GM20000 (cell line): ENCODE measurements at places on chromosomes 4 and X.

GRCh38 chr4:155811083-155811482, 52.3 kb downstream of the GUCY1B1 start:
- DNase-seq = no peak

- peak; percentile 44 for DNase-seq
Measured at GRCh38 chr4:112318239-112319142, 21.3 kb downstream of the ALPK1 start.

- no peak for DNase-seq
Measured at GRCh38 chrX:47483306-47484268, 565 bp upstream of the ZNF41 start.

DNA sequence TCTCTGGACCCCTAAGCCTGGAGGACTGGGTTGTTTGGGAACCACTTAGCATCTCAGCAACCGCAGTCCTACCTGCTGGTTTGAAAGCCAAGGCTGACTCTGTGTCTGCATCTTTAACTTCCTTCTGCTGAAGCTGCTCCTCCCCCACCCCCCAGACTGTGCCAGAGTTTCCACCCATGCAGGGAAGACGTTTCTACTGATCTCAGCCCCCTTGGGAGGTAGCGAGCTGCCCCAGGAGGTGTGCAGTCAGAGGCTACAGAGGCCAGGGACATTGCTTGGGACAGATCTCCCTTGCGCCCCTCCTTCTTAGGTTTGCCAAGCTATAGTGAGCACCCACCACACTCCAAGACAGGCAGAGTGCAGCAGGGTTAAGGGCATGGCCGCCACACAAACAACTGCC, 4.7 kb upstream of the FATE1 start:
- no peak for DNase-seq

- no peak for DNase-seq
Measured at GRCh38 chr4:86910820-86911684, 18.8 kb upstream of the C4orf36 start.

GRCh38 chr4:53748328-53748772, 157.1 kb upstream of the LNX1 start:
- peak; percentile 70 for DNase-seq

GRCh38 chr4:41142376-41143310, 71.7 kb downstream of the APBB2 start:
- DNase-seq = no peak

- DNase-seq = no peak
Measured at GRCh38 chrX:1451661-1452515, 821 bp downstream of the ASMTL start.

- no peak for DNase-seq
Measured at GRCh38 chrX:68902706-68903504, 74.1 kb downstream of the EFNB1 start.

DNA sequence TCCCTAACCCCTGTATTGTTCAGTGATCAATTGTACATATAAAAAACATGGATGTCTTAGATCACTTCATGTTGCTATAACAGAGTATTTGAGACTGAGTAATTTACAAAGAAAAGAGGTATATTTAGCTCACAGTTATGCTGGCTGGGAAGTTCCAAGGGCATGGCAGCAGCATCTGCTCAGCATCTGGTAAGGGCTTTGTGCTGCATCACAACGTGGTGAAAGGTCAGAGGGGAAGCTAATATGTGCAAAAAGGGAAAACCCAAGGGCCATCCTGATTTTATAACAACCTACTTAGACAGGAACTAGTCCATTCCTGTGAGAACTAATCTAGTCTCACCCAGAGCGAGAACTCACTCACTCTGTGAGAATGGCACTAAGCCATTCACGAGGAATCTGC, 128.2 kb upstream of the OTUD4 start:
- DNase-seq = no peak

DNA sequence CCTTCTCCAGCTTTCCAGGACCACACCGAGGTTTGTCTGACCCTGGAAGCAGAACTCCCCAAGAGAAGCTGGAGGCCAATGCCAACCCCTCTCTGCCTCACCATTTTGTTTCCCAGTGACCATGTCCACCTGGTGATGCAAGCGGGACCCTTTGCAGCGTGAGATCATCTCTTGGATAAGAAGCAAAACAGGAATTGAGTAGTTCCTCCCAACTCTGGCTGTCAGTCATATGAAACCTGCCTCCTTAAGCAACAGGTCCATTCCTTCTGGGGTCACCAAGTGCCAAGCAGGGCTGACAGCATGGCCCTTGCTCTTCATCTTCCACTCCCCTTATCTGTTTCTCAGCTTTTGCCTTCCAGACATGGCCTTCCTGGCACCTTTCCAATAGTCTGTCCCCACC, 41.3 kb upstream of the MTM1 start:
- no peak for DNase-seq

DNA sequence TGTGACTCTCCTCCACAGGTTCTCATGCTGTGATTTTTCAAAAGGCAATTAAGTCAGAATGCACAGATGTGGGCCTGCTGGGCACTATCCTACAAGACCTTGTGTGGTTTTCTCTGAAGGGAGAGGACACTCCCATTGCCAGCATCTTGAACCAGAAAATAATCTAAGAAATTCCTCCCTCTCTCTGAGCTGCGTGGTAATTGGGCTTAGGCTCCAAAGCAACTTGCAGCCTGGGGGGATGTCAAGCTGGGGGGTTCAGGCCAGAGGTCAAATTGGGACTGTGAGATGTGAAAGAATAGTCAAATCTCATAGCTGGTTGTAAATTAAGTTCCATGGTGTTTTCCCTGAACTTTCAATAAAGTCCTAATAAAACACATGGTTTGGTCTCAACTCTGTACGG, 350.6 kb upstream of the SLC7A11 start:
- DNase-seq = no peak

- DNase-seq = no peak
Measured at GRCh38 chrX:150217609-150218008, 145.5 kb upstream of the MAMLD1 start.

DNA sequence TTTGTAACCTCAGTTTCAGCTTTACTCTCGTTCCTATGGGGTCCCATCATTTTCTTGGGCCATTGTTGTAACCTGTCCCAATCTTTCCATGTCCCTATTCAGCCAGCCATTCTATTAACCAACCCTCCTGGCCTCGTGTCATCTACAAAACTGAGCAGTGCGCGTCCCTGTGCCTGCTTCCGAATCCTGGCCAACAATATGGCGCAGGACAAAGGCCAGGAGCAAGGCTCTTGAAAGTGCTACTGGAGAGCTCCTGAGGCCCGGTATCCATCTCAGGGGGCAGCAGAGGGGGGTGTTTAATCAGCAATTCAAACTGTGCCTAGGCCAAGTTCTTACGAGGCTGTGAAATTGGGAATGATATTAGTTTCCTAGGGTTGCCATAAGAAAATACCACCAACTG, 41.2 kb upstream of the APLN start:
- DNase-seq = no peak

GRCh38 chr4:121472937-121473721, 92.3 kb upstream of the QRFPR start:
- DNase-seq = no peak

DNA sequence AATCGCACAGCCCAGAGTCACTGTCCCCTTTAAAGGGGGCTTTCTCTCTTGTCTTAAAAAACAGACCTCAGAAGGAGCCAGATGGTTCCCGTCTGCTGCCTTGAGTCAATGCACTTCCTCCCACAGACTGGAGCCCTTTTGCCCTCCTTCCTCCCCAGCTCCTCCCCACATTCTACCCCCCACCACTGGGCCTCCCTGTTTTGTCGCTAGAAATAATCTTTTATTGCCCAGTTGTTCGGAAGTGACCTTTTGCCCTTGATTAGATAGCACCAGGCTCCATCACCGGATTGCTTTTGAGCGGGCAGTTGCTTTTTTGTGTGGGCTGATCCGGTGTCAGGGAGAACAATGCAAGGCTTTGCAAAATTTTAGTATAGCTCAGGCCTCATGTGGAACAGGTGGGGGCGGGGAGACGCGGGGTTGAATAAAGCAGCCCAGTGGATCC, 47.7 kb downstream of the SPRY1 start:
- DNase-seq = peak; percentile 42

DNA sequence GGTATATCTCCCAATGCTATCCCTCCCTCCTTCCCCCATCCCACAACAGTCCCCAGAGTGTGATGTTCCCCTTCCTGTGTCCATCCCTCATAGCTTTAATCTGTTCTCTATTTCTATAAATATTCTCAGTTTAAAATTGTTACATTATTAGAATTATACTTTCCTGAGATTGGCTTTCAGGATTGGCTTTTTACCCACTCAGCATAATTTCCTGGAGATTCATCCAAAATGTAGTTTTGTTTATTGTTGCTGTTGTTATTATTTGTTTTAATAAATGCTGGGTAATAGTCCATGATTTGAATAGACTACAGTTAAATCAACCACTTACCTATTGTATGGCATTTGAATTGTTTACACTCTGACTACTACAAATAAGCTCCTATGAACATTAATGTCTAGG, 936.4 kb downstream of the FAT4 start:
- DNase-seq = no peak

- DNase-seq = no peak
Measured at GRCh38 chrX:107507093-107507743, 57.8 kb downstream of the FRMPD3 start.

DNA sequence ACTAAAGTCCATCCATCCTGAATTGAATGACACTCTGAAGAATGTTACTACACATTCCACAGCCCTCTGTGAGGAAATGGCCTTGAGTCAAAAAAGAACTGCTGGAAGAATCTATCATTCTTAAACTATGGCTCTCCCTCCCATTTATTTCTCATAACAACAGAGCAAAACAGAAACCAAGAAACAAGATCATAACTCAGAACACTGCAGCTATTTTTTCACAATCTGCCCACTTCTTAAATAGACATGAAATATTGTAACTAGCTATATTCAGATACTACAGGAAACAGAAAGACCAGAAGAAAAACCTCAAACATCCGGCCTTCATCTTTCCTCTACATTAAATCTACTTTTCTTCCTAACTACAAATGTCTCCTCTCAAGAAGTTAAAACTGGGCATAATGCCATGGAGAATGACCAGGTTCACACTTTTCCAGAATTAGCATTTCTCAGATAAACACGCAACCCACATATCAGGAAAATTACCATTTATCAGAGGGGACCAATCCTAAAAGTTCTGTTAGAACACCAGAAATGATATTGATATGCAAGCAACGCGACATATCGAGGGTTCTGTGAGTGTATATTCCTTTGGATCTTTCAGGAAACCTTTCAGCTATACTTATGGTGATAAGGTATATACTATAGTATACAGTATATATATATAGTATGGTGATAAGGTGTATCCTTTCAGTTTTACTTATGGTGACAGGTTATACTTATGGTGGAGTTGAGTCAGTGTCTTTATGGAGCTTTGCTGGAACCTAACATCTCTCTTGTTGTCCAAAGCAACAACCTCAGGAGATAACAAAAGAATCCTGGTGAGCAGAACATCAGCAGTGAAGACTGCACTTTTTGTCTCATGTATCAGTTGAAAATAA, 60.4 kb upstream of the IRF2 start:
- peak; percentile 60 for DNase-seq

DNA sequence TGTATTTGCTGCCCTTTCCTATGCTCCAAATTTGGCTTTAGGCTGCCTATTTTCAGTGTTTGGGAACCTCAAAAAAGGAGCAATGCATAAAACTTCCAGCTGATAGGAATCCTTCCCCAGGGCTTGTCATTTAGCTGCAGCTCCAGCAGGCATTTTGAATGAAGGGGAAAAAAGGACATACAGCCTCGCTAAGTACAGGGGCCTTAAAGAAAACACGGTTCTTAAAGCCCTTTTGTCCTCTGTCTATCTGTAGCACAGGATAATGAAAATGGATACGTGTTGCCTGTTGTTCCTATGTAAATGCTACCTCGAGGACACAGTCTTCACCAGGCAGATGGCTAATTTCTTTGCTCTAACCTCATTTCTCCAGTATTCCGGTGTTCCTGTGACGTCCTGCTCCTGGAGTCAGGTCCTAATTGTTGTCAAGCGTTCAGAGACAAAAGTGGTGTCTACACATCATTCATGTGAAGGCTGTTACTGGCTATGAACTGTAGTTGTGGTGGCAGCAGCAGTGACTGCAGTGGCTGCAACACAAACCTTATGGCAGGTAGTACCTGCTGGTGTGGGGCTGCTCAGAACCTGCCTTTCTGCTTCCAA, 117.4 kb downstream of the MGST2 start:
- DNase-seq = no peak

DNA sequence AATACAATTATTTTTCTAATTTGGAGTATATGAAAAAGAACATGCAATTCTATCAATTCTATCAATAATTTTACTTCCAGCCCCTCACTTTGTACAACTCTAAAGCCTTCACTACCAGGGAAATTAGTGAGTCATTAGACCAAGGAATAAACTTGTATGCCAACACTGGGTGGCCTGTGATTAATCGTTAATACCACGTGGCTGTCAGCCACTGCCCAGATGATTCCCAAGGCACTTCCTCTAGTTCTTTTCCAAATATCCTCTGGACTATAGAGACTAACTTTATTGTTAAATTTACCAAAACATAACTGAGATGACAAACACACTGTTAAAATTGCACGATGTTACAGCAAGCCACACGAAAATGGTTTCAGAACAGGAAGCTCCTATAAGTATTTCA, 45.7 kb downstream of the MID1 start:
- DNase-seq = no peak

DNA sequence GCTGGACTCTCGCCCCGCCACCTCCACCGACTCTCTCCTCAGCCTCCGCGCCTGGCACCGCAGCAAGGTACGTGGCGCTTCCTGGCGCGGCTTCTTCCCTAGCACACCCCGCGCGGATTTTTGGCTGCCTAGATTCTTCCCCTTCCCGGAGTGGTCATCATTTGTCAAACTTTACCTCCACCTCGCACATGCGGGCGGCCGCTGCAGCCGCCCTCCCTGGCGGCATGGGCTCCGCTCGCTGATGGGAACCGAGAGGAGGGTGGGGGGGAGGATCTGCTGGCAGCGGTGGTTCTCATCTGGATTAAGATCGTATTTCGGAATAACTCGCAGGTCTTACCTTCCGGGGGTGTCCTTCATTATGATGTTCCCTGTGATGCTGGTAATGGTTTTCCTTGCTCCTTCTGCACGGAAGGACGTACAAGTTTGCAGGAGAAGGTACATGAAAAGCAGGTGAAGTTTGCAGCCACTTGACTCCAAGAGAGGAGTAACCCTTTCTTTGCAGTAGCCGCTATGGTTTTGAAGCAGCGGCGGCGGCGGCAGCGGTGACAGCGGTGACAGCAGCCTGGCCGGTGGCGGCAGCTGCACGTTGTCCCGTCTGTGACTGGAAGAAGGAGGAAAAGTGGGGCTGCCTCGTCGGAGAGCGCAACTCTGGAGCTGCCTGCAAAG, 2183.9 kb upstream of the TENM3 start:
- DNase-seq = peak; percentile 31

DNA sequence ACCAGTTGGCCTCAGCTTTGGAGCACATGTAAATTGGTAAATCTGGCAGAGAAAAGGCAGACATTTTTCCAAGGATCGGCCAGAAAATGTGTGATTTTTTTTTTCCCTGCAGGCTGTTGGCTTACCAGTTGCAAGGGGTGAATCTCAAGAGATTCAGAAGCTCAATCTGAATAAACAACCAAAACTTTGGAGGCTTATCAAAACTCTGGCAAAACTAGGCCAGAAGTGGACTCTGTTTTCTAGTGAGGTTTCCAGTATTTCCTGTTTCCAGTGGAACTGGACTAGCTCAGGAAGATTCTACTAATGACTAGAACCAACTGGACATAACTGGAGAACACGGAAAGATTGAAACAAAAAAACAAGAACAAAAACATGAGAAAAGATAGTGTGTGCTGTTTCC, 191.3 kb downstream of the SMIM20 start:
- DNase-seq = no peak

- DNase-seq = no peak
Measured at GRCh38 chr4:13705521-13706041, 78.1 kb upstream of the BOD1L1 start.

- peak; percentile 35 for DNase-seq
Measured at GRCh38 chrX:13506574-13506973, 62.8 kb upstream of the EGFL6 start.

- no peak for DNase-seq
Measured at GRCh38 chrX:53281321-53281822, at the start of gene IQSEC2. TSS of gene IQSEC2 (minus strand) at chrX:53281584.
